Activated CD8-positive, alpha-beta T cell treated with anti-CD3 and anti-CD28 coated beads, Interleukin-2, amount 10 ng/mL, durations not matched to agents 7 days and 5 days (primary cell): ENCODE measurements at places on chromosomes 6 and 20. TPM values are rescaled to one million over a fixed set of nuclear protein-coding genes. Genes with fewer than 3 reads are reported as not detected.

DNA sequence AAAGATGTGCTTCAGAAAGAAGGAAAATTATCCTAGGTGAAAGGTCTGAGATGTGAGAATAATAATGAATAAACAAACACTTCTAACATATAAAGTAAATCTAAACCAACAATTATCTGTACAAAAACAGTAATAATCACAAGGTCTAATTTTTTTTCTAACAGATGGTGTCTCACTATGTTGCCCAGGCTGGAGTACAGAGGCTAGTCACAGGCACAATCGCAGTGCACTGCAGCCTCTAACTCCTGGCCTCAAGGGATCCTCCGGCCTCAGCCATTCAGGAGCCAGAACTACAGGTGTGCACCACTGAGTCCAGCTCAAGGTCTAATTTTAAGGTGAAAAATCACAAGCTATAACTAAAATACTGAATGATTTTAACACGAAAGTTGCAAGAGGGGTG lies 17.0 kb upstream of the ZC3H12D start:
- no peak for DNase-seq
- no peak overlapping the region for H3K4me3 ChIP-seq
- peaks cover 11% of the 10 kb centered on the region for H3K4me1 ChIP-seq

DNA sequence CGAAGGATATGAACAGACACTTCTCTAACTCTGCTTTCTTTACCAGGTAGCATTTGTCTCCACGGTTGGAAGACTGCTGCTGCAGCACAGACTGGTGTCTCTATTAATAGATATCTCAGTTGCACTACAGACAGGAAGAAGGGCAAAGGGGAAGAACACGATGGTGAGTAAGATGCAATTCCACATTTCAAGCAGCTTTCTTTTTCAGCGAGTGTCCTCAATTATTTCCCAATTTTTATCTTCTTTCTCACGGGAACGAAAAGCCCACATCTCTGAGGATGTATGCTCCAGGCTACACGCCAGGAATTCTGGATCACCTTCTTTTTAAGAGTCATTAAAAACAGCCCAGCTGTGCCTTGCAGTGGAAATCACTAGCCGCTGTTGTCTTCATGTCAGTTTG lies 311.6 kb upstream of the ECI2 start:
- DNase-seq = no peak
- no peak overlapping the region for H3K4me3 ChIP-seq
- no peaks in the 10 kb centered on the region for H3K4me1 ChIP-seq
- peaks cover 5% of the 10 kb centered on the region for H3K27me3 ChIP-seq
- no peak overlapping the region for H3K27ac ChIP-seq

Gene PRSS35
- total RNA-seq = not detected

- H3K27ac ChIP-seq = no peak overlapping the region
- no peak overlapping the region for H3K4me3 ChIP-seq
- no peaks in the 10 kb centered on the region for H3K27me3 ChIP-seq
- no peaks in the 10 kb centered on the region for H3K4me1 ChIP-seq
- H3K36me3 ChIP-seq = no peaks in the 10 kb centered on the region
- DNase-seq = no peak
Observed at GRCh38 chr6:1821513-1822183, 211.9 kb downstream of the FOXC1 start.

Gene CTCFL
- not detected for total RNA-seq

DNA sequence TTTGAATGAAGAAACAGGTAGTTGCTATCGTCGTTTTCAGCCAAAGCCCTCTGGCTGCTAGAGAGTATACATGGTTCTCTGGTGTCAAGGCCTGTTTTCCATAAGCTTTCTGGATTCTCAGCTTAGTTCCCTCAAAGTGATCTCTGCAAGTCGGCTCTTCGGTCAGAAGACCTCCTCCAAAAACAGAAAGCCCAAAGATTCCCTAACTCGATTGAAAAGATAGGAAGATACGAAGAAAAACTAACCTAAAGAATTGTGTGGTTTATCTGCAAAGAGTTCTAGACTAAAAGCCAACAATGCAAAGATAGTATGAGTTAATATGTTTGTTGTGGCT lies 545 bp upstream of the ASCC3 start:
- H3K27ac ChIP-seq = peak overlapping the region; percentile 100
- H3K4me3 ChIP-seq = peak overlapping the region; percentile 100
- DNase-seq = no peak
- H3K36me3 ChIP-seq = peaks cover 16% of the 10 kb centered on the region

DNA sequence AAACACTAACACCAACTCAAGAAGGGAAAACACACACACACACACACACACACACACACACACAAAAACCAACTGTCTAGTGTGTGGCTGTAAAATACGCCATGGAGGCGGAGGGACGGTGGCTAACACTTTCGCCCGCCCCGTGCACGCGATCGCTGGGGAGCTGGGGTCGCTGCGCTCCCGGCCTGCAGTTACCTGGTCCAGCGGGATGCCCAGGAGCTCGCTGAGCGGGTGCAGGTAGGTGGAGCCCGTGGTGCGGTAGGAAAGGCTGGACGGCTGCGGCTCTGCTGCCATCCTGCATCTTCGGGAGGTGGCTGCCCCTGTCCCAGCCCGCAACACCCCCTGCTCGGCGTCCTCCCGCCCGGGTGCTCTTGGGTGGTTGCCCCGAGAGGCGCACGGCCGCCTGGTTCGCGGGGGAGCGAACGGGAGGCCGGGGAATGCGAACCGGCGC lies 303 bp downstream of the MBOAT1 start:
- H3K27ac ChIP-seq = peak overlapping the region; percentile 83
- peak overlapping the region; percentile 84 for H3K4me3 ChIP-seq
- DNase-seq = peak; percentile 56
- no peaks in the 10 kb centered on the region for H3K36me3 ChIP-seq
- H3K27me3 ChIP-seq = peaks cover 6% of the 10 kb centered on the region

- H3K4me1 ChIP-seq = no peaks in the 10 kb centered on the region
- peaks cover 9% of the 10 kb centered on the region for H3K27me3 ChIP-seq
- H3K4me3 ChIP-seq = no peak overlapping the region
- no peaks in the 10 kb centered on the region for H3K36me3 ChIP-seq
Observed at GRCh38 chr6:159532155-159532554, 160.9 kb downstream of the SOD2 start.

Gene DLK2
- not detected for total RNA-seq

DNA sequence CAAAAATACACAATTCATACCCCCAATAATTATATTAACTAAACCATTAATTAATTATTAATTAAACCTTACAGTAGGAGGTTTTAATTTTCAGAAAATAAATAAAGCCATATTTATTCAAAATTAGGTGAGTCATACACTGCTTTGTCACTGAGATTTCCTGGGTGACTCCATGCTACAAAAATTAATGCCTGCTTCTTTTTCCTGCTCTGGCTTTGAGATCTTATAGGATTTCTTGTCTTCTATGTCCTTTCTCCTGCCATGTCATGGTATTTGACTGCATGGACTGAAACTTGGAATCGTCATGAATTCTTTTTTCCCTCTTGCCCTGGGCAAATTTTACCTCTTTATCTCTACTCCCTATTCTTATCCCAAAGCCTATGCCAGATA lies 133.2 kb downstream of the PHACTR1 start:
- DNase-seq = no peak
- H3K4me3 ChIP-seq = no peak overlapping the region

DNA sequence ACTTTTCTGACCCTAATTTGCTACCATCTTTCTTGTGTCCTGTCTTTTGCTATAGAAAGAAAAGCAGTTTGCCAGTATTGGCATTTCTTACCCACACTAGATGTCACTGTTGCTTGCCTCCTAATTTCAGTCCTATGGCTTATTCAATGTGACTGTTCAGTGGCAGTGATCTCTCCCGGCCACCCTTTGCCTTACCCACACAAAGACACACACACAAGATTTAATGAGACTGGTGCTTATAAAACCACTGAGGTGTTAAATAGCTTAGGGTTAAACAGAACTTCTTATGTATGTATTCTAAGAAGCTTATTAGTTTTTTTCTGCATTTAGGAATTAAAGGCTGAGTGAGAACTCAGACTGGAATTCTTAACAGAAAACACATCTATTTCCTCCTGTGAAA lies 233.6 kb upstream of the ASCC3 start:
- no peak overlapping the region for H3K4me3 ChIP-seq
- H3K27ac ChIP-seq = no peak overlapping the region
- DNase-seq = no peak
- H3K27me3 ChIP-seq = no peaks in the 10 kb centered on the region
- H3K4me1 ChIP-seq = no peaks in the 10 kb centered on the region

Gene VSTM2L
- total RNA-seq = not detected

DNA sequence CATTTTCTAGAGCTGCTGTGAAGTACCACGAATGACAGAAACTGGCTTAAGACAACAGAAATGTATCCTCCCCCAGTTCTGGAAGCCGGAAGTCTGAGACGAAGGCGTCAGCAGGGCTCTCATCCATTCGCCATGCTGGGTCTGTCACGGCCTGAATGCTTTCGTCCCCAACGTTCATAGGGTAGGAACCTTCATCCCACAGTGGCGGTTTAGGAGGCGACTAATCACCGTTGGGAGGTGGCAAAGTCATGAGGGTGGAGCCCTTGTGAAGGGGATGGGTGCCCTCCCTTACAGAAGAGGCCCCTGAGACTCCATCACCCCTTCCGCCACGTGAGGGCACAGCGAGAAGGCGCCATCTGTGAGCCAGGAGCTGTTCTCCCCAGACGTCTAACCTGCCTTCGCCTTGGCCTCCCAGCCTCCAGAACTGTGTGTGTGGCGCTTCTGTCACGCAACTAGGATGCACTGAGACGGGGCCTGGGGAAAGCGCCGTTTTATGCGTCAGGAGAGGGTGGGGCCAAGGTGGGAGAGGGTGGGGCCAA lies 250.3 kb downstream of the TTLL2 start:
- no peaks in the 10 kb centered on the region for H3K4me1 ChIP-seq
- no peaks in the 10 kb centered on the region for H3K36me3 ChIP-seq
- no peak overlapping the region for H3K27ac ChIP-seq
- H3K4me3 ChIP-seq = no peak overlapping the region
- DNase-seq = no peak
- no peaks in the 10 kb centered on the region for H3K27me3 ChIP-seq

GRCh38 chr20:19695081-19695480 lies 63.0 kb upstream of the RIN2 start:
- H3K36me3 ChIP-seq = no peaks in the 10 kb centered on the region
- DNase-seq = no peak
- no peaks in the 10 kb centered on the region for H3K4me1 ChIP-seq

- peak overlapping the region; percentile 89 for H3K27ac ChIP-seq
- H3K27me3 ChIP-seq = no peaks in the 10 kb centered on the region
- DNase-seq = no peak
- H3K36me3 ChIP-seq = peaks cover 4% of the 10 kb centered on the region
Observed at GRCh38 chr20:34300809-34301586, 2.2 kb downstream of the AHCY start.

DNA sequence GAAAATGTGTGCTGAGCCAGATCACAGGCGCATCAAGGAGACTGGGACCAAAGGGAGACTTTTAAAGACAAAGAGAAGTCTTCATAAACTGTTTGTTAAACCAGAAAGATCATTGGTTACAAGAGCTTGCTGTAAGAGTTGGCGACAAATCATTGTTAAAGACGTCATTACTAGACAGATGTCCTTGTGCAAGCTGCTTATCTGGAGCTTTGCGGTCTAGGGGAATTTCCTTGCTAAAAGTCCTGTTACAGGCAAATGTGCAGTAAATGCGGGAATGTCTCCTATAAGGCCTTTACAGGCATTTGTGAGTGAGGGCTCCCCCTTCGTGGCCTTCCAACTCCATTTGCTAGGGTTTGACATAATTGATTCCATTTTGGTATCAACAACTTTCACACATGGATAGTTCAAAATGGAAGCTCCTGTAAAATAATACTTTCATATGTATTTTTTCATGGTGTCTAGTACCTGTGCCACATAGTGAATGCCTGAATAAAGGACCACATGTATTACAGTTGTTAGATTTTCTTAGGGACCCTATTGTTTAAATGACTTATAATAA lies 362.4 kb downstream of the UTRN start:
- no peak overlapping the region for H3K4me3 ChIP-seq
- no peak for DNase-seq
- H3K36me3 ChIP-seq = peaks cover 19% of the 10 kb centered on the region
- peaks cover 3% of the 10 kb centered on the region for H3K4me1 ChIP-seq

- H3K27ac ChIP-seq = no peak overlapping the region
- H3K27me3 ChIP-seq = no peaks in the 10 kb centered on the region
- H3K4me3 ChIP-seq = no peak overlapping the region
Observed at GRCh38 chr6:150877928-150878327, 12.4 kb downstream of the MTHFD1L start.

DNA sequence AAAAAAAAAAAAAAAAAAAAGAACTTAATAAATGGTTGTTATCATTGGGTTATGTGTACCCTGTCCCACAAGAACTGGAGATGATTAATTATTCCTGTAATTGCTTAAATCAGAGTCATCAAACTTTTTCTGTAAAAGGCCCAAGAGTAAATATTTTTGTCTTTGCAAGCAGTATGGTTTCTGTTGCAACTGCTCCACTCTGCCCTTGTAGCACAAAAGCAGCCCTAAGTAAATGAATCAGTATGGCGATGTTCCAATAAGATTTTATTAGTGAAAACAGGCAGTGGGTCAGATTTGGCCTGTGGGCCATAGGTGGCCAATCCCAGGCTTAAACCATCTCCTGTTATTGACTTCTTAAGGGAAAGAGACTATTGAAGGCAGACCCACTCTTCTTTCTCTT lies 252.7 kb downstream of the TSHZ2 start:
- H3K36me3 ChIP-seq = no peaks in the 10 kb centered on the region
- H3K4me1 ChIP-seq = no peaks in the 10 kb centered on the region
- no peak overlapping the region for H3K4me3 ChIP-seq
- H3K27me3 ChIP-seq = peaks cover 11% of the 10 kb centered on the region
- DNase-seq = no peak
- H3K27ac ChIP-seq = no peak overlapping the region

DNA sequence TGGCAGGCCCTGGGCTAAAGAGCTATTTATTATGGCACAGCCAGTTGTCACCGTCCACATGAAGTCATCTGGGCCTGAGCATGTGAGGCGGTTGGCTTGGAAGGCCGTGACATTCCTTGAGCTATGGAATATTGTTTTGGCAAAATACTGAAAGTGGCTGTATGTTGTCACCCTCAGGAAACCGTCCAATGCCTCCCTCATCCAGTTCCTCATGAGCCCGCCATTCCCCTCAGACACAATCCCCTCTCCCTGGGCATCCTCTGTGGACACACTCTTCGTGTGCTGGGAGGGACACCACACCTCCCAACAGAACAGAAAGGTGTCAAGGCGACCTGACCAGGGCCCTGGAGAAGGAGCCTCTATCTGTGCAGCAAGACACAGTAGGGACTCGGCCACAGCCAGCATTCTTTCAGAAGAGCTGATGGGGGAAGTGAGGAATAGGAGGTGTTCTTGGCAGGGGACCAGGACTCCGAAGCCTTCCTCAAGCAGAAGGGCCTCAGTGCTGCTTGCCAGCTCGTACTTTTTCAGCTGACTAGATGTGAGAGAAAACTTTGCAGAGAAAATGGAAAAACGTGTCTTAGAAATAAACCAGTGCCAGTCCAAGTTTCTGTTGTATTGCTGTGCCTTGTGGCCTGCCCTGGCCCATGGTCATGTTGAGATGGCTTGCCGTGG lies 120.5 kb downstream of the SOD2 start:
- H3K36me3 ChIP-seq = no peaks in the 10 kb centered on the region
- H3K27ac ChIP-seq = no peak overlapping the region
- H3K27me3 ChIP-seq = no peaks in the 10 kb centered on the region
- no peak for DNase-seq
- no peaks in the 10 kb centered on the region for H3K4me1 ChIP-seq
- no peak overlapping the region for H3K4me3 ChIP-seq

Gene FOXA2
- not detected for total RNA-seq

Gene ID4
- not detected for total RNA-seq

Gene DZANK1
- 1.6 TPM for total RNA-seq

Gene TRIM38
- total RNA-seq = 19.1 TPM

- H3K27ac ChIP-seq = no peak overlapping the region
- H3K4me3 ChIP-seq = no peak overlapping the region
- H3K27me3 ChIP-seq = no peaks in the 10 kb centered on the region
- DNase-seq = no peak
Observed at GRCh38 chr6:62393608-62394007, 107.6 kb upstream of the KHDRBS2 start.
